ENCODE measurements at places on chromosomes 4 and X.

DNA sequence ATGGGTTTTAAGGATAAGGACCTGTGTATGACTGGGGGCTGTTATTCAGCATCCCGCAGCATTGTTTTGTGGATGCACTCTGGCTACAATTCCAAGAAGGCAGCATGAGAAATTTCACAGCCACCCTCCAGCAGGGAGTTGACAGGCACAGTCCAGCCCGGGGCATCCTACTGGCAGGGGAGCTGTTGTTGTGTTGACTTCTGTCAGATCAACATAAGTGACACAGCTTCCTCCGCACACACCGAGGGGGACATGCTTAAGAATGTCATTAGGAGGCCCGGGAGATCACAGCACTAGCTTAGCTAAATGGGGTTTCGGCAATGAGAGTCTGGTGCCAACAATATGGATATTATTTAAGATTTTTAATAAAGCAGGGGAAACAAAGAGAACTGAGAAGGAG lies 326.5 kb downstream of the ASMT start:
- no peak for DNase-seq

GRCh38 chrX:133302775-133303445 lies 84.8 kb upstream of the TFDP3 start:
- DNase-seq: no peak

DNA sequence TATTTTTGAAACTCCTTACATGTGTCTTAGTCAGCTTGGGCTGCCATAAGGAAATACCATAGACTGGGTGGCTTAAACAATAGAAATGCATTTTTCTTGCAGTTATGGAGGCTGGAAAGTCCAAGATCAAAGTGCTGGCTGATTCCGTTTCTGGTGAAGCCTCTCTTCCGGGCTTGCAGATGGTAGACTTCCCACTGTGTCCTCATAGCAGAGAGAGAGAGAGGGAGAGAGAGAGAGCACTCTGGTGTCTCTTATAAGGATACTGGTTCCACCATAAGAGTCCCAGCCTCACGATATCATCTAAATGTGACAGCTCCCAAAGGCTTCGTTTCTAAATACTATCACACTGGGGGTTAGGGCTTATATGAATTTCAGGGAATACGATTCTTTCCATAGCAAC lies 39.7 kb downstream of the ENPEP start:
- DNase-seq: no peak

DNA sequence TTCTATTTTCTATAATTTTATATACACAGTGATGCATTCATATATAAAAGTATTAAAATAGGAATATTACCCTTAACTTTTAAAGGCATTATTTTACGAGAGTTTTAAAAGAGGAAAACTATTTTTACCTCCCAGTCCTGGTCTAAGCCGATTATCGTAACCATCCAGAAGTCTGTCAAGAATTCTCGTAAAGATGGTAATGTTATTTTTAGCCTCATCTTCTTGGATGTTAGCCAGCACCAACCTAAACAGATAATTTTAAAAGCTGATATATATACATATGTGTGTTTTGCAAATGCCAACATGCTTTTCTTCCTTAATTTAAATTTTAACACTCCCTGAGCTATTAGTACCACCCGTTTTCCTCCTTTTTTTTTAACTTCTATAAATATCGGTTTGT lies 4.0 kb downstream of the GABRA2 start:
- no peak for DNase-seq

DNA sequence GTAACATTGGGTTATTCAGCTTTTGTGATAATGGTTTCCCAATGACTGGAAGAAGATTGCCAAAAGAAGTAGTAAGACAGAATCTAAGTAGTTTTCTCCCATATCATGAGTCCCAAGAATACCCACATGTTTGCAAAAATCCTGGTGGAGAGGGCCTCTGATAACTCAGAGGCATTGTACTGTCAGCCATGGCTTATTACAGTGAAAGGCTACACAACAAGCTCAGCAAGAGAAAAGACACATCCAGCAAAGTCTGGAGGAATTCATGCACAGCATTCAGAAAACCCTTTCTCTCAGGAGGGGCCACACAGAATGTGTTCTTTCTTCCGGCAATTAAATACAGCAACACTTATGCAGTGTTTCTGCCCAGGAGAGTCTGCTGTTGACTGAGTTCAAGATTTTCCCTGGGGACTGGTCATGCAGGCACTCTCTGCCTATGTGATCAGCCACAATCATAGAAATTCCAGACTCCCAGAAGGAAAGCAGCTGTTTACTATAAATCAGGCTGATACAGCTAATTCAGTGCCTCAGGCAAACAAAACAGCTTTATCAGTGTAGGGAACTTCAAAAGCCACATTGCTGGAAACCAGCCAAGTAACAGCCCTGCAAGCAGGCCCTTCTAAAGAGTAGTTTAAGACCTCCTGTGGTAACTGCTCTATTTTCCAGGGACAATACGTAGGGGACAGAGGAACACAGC lies 937.1 kb downstream of the CCSER1 start:
- DNase-seq: peak; percentile 46

DNA sequence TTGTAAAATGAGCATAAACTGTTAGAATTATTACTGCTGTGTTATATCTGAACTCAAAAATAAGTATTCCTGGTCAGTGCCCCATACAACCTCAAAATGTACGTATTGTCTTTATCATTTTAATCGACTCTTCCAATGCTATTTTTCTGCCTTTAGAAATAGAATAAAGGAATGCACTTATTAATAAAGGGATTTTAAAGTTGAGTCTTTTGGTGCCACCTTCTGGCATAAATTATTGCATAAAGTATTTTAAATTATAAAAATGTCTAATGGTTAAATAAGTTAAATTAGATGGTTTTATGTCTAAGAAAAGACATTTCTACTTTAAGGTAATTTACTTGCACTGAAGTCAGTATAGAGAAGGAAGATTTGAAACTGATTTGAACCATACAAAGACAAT lies 424.0 kb upstream of the NDST4 start:
- DNase-seq: no peak

DNA sequence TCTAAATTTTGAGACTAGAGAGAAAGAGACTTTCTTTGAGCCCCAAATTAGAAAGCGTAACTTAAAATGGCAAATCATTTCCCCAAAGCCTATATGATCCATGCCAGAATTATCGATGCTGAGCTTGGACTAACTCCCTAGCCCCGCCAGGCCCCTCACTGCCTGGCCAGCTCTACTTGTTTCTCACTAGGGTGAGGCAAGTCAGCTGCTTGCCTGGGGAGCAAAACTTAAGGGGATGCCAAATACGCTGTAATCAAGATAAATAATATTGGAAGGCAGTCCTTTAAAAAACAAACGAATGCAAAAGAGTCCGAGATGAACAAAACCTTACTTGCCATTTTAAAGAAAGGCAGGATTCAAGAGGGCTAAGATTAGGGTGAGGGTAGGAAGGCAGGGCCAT lies 236.0 kb downstream of the FRMPD4 start:
- no peak for DNase-seq

GRCh38 chr4:82900066-82900410 lies 497 bp upstream of the THAP9 start:
- peak; percentile 45 for DNase-seq

DNA sequence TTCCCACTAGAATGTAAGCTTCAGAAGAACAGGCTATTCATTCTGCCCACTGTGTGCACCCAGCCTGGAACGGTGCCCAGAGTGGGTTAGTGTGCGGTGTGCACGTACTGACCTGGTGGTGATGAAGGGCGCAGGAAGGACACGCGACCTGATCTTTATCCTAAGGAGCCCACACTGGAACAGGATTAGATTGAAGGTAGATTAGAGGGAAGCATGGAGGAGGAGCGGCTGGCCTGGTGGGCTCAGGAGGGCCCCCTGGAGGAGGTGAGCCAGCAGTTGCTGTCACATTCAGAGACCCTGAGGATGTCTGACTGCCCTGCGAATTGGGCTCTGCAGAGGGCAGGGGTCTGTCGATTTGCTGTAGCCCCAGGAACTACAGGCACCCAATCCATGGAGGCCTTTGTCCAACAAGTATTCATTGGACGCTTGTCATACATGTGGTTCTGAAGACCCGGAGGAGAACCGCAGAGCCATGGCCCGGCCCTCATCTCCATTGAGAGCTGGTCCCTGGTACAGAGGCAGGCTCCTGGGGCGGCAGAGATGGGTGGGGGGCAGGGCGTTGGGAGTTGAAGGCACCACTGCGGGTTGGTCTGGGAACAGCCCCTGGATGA lies 73.2 kb downstream of the HTRA3 start:
- DNase-seq: no peak

- no peak for DNase-seq
These were observed 8.7 kb upstream of the MSANTD1 start for GRCh38 chr4:3239998-3240920.

DNA sequence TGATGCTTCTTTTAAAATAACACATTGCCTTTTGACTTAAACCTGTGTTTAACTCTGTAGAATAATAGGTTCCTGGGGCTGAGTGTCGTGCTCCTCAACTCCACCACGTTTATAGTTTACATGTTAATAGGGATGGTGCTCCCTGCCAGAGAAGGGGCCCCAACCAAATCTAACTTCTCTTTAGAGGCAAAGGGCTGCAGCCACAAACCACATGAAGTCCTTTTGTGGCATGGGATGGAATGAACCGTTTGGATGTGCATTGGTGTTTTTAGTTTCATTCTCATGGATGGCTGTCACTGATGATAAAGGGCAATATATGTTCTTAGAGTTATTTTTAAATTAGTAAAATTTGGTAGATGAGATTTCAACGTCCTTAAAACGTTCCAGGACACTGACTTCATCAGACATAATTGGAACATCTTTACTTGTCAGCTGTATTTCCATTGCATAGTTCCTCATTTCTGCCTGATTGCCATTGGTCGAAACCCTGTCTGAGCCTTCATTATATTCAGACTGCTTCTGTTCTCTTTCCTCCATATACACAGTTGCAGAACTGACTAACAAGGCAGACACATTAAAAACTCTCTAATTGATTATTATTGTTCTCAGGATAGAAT lies 60.4 kb upstream of the HPF1 start:
- DNase-seq: no peak

GRCh38 chrX:10496345-10496965 lies 123.9 kb downstream of the MID1 start:
- DNase-seq: no peak

DNA sequence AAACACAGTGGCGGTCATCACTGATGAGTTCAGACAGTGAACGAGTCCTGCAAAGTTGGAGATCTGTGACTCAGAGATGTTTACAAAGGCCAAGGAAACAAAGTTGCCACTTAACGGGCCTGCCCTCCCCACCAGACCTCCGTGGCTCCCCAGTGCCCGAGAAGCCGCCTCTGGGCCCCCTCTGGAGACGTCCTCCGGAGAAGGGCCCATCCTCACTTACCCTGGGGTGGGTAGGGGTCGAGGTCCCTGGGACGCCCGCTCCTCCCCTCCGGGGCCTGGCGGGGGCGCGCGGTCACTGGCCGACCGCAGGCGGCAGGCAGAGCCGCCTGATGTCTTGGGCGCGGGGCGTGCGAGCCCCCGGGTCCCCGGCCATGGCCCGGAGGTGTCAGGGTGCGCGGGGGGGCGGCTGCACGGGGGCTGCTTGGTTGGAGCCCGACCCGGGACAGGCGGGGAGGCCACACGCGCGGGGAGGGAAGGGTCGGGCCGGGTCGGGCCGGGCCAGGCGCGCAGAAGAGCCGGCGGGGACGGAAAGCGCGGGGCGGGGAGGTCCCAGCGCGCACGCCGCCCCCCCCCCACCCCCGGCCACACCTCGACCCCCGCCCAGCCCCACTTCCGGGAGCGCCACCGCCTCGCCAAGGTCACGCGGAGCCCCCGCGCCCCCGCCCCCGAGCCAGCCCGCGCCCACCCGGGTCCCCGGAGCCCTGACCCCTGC lies 529 bp downstream of the DHRSX start:
- DNase-seq: no peak

DNA sequence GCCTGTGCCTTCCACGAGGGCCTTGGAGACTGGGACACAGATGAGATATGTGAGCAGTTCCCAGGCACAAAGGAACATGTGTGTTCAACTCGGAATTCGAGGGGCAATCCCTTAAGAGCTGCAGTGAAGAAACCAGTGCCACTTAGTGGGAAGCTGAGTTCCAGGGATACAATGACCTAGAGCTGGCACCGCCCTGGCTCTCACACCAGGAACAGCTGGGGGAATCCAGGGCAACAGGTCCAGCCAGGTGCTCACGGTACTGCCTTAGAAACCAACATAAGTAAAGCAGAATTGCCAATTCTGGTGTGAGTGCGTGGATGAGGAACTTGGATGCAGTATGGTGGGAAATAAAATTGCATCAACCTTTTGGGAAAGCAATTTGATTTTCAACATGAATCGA lies 122.9 kb downstream of the AFAP1 start:
- no peak for DNase-seq

DNA sequence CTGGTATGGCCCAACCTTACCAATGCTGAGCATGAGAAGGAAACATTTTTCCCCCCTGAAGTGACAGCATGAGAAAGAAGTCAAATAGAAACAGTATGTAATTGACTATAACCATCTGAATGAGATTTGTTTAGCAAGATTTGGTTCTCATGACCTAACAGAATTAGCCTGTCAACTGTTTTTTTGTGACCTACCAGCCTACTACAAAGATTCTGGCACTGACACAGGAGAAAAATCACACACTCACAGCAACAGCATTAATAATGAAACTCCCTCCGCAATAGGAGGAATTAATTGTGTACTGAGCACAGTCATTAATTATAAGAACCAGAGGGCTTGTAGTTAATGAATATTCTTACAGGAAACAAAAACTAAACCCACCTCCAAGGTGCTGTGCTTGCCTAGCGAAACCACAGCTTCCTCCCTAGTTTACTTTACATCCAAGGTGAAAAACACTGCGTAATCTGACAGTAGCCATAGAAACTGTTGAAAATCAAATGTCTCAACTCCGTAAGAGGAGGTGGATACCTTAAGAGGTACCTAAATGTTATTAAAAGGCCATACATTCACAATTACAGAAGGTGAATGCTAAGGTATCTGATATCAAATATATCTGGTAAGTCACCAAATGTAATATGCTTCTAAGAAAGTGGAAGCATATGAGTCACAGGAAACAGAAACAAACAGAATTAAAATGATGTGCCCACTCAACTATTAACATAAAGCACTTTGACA lies 34.9 kb downstream of the MMRN1 start:
- no peak for DNase-seq

- no peak for DNase-seq
These were observed 46.7 kb downstream of the MAGEB17 start for GRCh38 chrX:16213961-16214360.

All from NCI-H446 (cell line).